ENCODE measurements at places on chromosomes 11 and 22. TPM values are rescaled to one million over a fixed set of nuclear protein-coding genes. Genes with fewer than 3 reads are reported as not detected.

Gene TPBGL
- 0.29 TPM for polyA plus RNA-seq

Gene NTM
- 14.0 TPM for polyA plus RNA-seq

Gene DLG2
- 13.2 TPM for polyA plus RNA-seq

Gene FDXACB1
- polyA plus RNA-seq, result 4.9 TPM

Gene CD3G
- 0.58 TPM for polyA plus RNA-seq

Gene SH3BP1
- 23.0 TPM for polyA plus RNA-seq

Gene RPUSD4
- polyA plus RNA-seq, result 44.0 TPM

Gene SEZ6L
- 0.68 TPM for polyA plus RNA-seq

Gene C11orf91
- polyA plus RNA-seq, result not detected

Gene TRIM49
- not detected for polyA plus RNA-seq

Gene KDM2A
- 78.8 TPM for polyA plus RNA-seq

Gene PAK1
- 66.2 TPM for polyA plus RNA-seq

Gene OPCML
- 1.5 TPM for polyA plus RNA-seq

Gene OR5B21
- polyA plus RNA-seq, result not detected

Gene OLFML1
- 51.5 TPM for polyA plus RNA-seq

Gene KCNJ11
- 10.0 TPM for polyA plus RNA-seq

Gene FZD4
- 21.5 TPM for polyA plus RNA-seq

Gene RAB39A
- polyA plus RNA-seq, result 0.78 TPM

Gene CNIH2
- polyA plus RNA-seq, result 4.9 TPM

Gene OR56A5
- not detected for polyA plus RNA-seq

Gene SHISA8
- polyA plus RNA-seq, result 0.21 TPM

Gene DYNC2H1
- polyA plus RNA-seq, result 28.9 TPM

Gene SLC22A8
- not detected for polyA plus RNA-seq

Gene OR4S1
- not detected for polyA plus RNA-seq

Gene CYTH4
- polyA plus RNA-seq, result 4.5 TPM

Gene PRR5L
- 22.8 TPM for polyA plus RNA-seq

Gene TSPAN32
- polyA plus RNA-seq, result 6.0 TPM

Gene APOL4
- 8.9 TPM for polyA plus RNA-seq

Gene VSIG2
- polyA plus RNA-seq, result 32.9 TPM

Gene NXPE2
- 0.22 TPM for polyA plus RNA-seq

Gene SYT8
- polyA plus RNA-seq, result 0.15 TPM

Gene MMP26
- not detected for polyA plus RNA-seq

Gene OSBP
- polyA plus RNA-seq, result 37.9 TPM

Gene APOL1
- 8.2 TPM for polyA plus RNA-seq

Gene IL17REL
- 0.09 TPM for polyA plus RNA-seq

Gene ALKBH3
- 36.9 TPM for polyA plus RNA-seq

Gene TMEM191C
- 1.2 TPM for polyA plus RNA-seq

Gene MS4A1
- polyA plus RNA-seq, result 1.6 TPM

Gene FAM180B
- polyA plus RNA-seq, result 0.30 TPM

Gene SCGB1A1
- 59.5 TPM for polyA plus RNA-seq

Gene PLAAT4
- polyA plus RNA-seq, result 8.9 TPM

Gene C22orf31
- 0.98 TPM for polyA plus RNA-seq

Gene KCNJ1
- polyA plus RNA-seq, result 0.10 TPM

Gene HPS5
- 14.9 TPM for polyA plus RNA-seq

Gene TBX10
- not detected for polyA plus RNA-seq

Gene UBQLNL
- polyA plus RNA-seq, result 1.8 TPM

Gene BARX2
- 0.25 TPM for polyA plus RNA-seq

Gene HTR3A
- not detected for polyA plus RNA-seq

Measured in right lung (tissue), 10 donors.